ENCODE measurements at places on chromosomes 11 and 22.

DNA sequence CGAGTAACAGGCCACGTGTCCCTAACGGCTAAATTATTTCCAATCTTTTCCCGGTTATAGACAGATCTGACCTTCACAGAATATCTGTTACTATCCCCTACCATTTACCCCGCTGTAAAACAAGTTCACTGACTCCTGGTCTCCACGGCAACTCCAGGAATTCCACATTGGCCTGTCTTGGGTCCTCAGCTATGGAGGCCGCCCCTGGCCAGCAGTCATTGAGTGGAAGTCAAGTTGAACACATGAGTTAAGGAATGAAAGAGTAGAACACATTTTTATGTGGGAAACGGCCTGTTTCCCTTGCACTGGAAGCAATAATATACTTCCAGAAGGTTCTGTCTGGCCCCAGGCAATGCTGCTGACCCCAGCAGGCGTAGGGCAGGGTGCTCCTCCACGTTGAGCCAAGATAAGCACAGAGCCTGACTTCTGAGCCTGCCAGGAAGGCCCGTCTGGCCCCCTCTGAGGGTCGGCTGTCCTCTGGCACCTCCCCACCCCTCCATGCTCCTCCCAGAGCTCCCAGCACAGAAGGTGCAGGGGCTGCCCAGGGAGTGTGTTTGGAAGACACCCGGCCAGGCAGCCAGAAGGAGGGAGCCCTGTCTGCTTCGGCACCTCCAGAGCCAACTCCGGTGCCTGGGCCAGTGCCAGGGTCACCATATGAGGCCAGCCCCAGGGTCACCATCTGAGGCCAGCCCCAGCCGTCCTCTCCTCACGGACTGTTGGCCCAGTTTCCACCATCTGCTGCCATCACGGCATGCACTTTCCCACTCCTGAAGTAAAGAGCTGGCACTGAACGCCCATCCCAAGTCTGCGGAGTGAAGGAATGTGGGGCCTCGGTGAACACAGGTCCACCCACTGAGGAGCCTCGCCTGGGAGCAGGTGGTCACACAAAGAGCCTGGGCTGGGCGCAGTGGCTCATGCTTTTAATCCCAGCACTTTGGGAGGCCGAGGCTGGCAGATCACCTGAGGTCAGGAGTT lies 813.2 kb downstream of the BRD1 start:
- DNase-seq = peak; percentile 4

- no peak for DNase-seq
These were observed 7.9 kb upstream of the ADORA2A start for GRCh38 chr22:24419475-24419850.

- DNase-seq = no peak
These were observed 528.1 kb downstream of the MN1 start for GRCh38 chr22:27273436-27273835.

- DNase-seq = no peak
These were observed 659 bp upstream of the TEAD1 start for GRCh38 chr11:12673601-12673923.

DNA sequence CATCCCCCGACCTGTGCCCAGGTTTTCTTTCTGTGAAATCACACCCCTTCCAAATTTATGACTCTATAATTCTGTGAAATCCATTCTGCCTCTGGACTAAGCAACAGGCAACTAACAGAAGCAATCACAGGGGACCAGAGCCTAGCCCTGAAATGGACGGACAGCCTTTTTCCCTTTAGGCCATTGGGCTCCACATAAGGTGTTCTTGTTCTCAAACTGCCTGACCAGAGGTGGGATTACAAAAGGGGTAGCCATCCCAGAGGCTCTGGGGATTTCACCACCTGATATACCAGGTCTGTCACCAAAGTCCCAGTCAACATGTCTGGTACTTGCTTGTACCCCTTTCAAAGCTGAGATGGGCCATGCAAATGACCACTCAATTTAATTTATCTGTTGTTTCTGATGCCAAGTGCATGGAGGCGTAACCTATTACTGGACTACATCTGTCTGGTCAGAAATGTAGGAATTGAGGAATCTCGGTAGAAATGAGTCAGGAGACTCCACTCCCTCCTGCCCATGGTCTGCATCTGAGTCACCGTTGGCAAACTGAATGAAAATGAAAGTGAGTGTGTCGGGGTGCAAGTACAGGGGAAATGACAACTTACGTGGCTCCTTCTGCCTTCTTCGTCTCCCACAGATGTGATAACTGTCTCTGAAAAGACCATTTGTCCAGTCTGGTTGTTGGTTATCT lies 10.2 kb downstream of the DKK3 start:
- no peak for DNase-seq

GRCh38 chr11:33507967-33508366 lies 192.7 kb downstream of the C11orf91 start:
- DNase-seq = no peak

DNA sequence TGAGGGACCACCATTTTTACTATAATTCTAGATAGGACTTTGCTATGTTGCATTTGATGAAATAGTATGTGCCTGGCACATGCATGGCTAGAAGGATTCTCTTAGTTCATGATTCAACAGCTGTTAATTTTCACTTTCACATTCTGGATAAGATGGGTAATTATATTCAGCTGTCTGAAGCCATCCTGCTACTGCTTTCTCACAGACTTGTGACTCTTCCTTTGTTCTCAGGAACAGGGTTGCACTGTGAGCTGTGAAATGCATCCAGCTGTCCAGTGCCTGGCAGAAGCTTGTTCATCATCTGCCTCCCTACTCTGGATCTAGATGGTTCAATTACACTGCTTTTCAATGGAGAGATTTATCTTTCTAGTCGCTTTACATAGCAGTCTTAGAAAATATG lies 610.1 kb upstream of the ANO5 start:
- DNase-seq = no peak

DNA sequence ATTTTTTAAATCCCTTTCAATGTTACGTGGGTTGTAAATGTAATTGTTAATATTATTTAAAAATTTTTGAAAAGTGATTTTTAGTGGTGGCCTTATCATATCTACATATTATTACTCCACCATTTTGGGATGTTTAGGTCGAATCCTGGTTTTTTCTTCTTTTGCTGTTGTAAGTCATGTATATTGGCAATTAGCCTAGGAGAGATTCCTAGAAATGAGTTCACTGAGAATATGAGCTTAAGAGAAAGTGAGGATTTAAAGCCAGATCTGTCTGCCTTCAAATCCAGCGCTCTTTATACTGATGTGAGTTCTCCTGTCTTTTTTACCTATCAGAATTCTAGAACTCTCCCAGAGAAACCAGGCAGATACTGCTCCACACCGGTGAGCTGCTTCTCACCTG lies 56.1 kb downstream of the PTPRJ start:
- DNase-seq = no peak

DNA sequence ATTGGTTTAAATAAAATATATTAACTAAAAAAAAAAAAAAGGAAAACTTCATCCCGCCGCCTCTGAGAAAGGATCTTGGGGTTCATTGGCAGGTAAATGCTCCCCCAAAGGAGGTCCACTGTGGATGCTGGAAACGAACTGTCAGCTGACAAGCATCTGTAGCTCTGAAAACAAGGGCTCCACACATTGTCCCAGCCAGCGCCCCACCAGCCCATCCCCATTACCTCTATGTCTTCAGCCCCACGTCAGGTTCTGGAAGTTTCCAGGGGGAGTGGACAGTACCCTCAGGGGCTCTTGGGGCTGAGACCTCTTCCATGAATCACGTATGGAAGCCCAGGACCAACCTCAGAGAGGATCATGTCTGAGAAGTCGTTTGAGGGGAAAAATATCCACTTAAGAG lies 66.4 kb upstream of the WNT7B start:
- no peak for DNase-seq

GRCh38 chr22:43173976-43174720 lies 12.8 kb downstream of the TTLL12 start:
- no peak for DNase-seq

- no peak for DNase-seq
These were observed 519.8 kb downstream of the BRD1 start for GRCh38 chr22:49307870-49308269.

DNA sequence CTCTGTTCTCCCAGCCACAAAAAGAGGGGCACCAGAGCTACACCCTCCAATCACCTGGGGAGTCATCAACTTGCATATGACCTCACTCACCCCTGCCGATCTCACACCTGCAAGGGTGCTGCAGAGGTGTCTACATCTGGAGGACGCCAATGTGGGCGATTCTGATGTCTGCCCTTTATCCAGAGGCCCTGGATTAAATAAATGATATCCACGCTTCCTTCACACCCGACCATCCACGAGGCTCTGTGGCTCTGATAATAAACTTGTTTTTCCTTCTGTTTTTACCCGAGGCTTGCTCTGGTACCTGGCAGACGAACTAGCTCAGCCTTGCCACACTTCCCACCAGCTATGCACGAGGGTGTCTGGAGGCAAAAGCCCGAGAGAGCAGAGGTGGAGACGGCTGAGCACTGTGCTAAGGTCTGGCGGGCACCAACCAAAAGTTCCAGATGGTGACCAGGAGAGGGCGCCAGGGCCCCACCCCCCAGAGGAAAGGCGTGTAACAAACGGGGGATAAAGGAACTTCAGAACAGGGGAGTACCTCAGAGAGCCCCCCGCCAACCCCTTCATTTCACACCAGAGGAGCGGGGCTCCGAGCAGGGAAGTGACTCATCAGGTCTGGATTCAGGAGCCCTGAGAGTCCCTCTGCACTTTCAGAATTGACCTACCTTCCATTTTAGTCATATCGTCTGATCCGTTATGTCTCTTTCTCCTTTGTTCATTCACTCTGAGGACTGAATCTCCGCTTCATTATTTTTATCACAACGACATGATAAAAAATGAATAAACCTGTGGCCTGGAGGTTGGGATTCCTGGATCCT lies 13.5 kb downstream of the SCN3B start:
- peak; percentile 51 for DNase-seq

GRCh38 chr22:23859201-23859600 lies 1.5 kb downstream of the SLC2A11 start:
- DNase-seq = no peak

DNA sequence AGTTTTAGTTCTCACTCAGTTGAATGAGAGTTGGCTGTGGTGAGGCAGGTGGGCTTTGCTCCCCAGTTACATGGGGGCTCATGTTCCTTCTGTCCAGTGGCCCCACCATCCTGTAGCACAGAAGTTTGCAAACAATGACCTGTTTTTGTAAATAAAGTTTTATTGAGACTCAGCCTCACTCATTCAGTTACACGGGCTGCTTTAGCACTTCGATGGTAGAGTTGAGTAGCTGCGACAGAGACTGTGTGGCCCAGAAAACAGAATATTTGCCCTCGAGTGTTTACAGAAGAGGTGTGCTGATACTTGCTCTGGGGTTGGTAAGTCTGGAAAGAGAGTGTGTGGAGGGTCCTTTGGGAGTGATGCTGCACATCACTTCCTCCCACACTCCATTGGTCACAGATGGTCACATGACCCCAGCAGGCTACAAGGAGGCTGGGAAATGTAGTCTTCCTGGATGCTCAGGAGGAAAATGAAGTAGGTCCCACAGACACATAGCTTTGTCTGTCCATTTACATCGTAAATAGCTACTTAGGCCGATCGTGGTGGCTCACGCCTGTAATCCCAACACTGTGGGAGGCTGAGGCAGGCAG lies 34.6 kb downstream of the IFT27 start:
- no peak for DNase-seq
